ENCODE measurements at places on chromosomes 11 and 22.

- DNase-seq, result peak; percentile 81
Observed at GRCh38 chr11:69801513-69802335, 17.5 kb downstream of the FGF3 start.

- DNase-seq, result no peak
Observed at GRCh38 chr22:48098243-48098920, 1335.9 kb downstream of the TBC1D22A start.

GRCh38 chr22:37342065-37342464 is 59.8 kb downstream of the CYTH4 start:
- no peak for DNase-seq

GRCh38 chr11:17865765-17866428 is 131.3 kb downstream of the KCNC1 start:
- DNase-seq, result no peak

- no peak for DNase-seq
Observed at GRCh38 chr11:4466871-4467442, 15.5 kb upstream of the OR52K1 start.

DNA sequence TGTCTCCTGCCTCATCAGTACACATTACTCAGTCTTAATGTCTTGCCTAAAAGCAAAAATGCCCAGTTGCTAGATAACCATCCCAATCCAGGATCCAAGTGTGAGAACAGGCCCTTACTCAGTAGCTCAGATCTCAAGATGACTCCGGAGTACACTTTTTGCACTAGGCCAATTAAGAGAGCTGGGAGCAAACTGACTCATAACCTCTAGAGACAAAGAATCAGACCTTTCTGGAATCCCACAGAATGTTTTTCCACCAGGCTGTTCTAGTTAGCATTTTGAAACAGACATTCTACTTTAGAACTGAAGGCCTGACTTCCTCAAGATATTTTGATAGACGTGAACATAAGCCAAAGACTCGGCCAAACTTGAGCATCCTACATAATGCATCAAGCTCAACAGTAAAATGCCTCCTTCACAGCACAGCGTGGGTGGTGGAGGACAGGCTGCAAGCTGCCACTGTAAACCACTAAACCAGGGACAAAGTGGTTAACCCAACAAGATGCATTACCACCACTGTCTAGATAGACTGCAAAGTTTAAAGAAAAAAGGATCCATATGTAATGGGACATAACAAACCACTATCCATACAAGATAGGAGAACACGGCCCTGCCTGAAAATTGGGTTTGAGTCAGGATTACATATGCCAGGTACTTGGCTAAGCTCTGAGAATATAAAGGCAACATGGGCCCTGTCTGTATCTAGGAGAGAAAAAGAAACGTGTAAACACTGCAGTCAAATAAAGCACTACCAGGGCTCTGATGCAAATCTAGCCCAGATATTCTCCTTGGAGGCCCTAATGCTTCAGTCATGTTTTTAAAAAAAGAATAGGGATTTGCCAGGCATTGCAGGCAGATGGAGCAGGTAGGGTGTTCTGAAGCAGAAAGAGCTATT is 48.3 kb downstream of the MYH9 start:
- DNase-seq, result no peak

DNA sequence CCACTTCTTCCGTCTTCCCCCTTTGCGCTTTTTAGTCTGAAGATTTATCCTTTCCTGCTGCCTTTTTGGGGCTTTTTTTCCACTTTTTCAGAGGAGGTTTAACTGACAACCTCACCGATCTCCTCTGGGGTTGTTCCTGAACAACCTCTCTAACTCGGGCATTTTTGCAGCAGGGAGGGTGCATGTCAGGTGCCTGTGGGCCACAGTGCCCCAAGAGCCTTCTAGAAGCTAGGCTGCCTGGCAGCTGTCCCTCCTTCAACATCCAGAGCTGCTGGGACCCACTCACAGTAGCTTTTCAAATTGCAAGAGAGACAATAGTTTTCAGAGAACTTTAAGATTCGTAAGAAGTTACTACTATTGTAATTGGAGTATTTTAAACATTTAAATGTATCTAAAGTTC is 1112.4 kb upstream of the CNTN5 start:
- DNase-seq, result no peak

DNA sequence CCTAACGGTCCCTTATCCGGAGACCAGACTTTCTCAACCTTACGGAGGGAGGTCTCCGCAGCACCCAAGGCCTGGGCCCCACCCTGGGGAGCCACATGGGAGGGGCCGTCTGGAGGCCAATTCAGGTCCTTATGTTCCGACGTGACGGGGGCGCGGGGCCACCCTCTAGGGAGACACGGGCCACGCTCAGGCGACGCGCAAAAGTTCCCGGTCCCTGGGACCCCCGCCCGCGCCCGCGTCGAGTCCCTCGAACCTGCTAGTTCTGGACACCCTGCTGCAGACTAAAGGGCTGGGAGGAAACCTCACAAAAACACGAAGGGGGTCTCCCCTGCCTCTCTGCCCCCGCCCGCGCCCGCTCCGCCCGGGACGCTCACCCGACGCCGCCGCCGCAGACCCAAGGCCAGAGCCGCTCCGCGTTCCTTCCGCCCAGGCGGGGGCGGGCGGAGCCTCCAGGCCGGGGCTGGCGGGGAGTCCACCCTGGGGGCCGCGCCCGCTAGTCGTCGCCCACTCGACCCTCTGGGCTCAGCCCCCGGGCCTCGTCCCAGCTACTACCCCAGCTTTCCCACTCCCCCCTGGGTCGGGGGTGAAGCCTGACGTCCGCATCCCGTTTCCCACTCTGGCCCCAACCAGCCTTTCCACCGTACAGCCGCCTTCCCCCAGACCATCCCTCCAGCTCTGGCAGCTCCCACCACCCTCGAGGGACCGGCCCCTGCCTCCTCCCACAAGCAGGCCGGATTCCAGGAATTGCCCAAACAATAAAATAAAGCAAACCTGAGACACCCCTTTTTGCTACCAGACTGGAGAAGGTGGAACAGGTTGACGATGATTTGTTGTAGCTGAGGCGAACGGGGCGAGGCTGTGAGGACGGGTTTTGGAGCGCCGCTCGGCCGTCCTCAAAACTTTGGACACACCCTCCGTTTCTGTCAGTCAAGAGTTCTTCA is 2.7 kb downstream of the RNH1 start:
- DNase-seq, result peak; percentile 65

GRCh38 chr22:29827091-29827490 is 11.0 kb downstream of the ASCC2 start:
- DNase-seq, result no peak

- no peak for DNase-seq
Observed at GRCh38 chr22:47128622-47129215, 366.3 kb downstream of the TBC1D22A start.

GRCh38 chr22:48785792-48786678 is 1041.6 kb downstream of the BRD1 start:
- DNase-seq, result no peak

DNA sequence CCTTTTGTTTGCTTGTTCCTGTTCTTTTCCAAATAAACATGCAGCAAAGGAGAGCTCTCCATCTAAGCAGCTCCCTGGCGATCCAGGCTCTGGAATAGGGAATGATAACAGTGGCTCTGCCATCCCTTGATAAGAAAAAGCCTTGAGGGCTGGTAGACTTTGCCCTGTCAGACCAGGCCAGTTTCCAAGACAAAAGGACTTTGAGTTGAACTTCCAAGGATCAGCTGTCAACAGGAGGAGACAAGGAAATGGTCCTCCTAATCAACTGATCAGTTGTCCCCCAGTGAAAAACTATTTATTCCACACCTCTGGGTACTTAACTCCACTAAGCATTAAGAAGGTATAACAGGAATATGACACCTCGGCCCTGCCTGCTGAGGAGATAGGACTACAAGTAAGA is 127.8 kb downstream of the PARVA start:
- DNase-seq, result no peak

GRCh38 chr22:48098921-48099245 is 1336.4 kb downstream of the TBC1D22A start:
- DNase-seq, result no peak

DNA sequence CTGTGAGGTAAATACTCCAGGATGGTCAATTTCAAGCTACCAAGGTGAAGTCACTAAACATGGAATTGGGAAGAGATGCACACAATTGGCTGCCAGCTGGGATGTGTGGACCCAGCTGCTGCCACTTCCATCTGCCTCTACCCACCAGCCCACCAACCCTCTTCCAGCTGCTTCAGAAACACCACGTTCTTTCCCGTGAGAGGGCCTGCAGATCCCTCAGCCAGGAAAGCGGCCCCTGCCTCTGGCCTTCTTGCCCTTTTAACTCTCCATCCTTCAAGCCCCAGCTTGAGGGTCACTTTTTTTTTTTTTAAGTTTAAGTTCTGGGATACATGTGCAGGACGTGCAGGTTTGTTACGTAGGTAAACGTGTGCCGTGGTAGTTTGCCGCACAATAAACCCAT is 20.0 kb downstream of the PRG3 start:
- DNase-seq, result no peak

DNA sequence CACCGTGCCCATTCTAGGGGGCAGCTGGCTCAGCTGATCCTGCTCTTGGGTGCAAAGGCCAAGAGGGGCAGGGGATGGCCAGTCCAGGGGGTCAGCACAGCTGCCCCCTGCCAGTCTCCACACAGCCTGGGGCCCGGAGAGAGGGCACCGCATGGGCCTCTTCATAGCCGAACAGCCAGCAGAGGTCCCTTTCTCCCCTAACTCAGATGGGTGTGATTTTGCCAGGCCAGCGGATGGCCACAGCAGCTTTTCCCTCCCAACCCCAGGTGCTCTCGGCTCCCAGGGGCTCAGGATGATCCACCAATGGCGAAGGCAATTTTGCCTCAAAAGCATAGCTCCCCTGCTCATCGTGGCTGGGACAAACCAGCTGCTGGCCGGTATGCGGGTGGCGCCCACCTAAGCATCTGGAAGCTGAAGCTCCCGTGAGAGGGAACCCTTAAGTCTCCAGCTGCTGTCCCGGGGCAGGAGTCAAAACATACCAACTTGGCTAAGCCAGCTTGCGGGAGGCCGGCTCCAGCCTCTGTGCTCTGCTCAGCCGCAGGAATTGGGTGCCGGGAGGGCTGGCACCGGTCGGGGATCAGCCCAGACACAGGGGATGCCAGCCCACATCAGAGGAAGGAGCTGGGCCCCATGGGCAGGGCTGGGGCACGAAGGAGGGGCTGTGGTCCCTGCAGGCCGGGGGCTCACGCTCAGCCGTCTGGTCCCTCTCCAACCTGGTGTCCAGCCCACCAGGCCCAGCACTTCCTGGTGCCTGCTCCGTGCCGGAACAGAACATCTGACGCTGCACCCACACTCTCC is 30.5 kb upstream of the GNB1L start:
- DNase-seq, result no peak

- no peak for DNase-seq
Observed at GRCh38 chr22:19895160-19895849, 40.6 kb upstream of the GNB1L start.

- DNase-seq, result no peak
Observed at GRCh38 chr22:48425091-48425506, 1402.6 kb downstream of the BRD1 start.

DNA sequence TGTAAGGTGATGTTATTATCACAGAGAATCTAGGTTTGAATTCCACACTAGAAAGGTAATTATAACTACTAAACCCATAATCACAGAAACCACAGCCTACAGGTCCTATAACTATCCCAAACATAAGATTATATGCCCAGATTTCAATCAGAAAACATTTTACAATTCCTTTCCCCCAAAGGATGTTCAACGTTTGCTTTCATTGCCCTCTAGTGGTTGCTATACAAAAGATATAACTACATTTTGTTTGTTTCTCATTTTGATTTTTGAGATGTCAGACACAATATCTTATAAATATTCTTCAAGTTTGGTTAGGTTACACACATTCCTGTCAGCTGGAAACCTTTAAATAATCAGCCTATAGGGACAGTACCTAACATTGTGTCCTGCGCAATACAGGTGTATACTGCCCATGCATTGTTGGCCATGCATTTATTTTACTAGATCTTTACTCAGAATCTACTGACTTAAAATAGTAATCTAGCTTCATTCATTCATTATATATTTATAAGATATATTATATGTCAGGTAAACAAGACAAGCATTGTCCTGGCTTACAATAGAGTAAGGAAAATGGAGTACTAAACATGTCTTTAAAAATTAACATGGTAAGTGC is 530.5 kb upstream of the CCDC90B start:
- DNase-seq, result no peak

GRCh38 chr11:78654071-78654470 is 79.4 kb upstream of the NARS2 start:
- DNase-seq, result no peak

- peak; percentile 86 for DNase-seq
Observed at GRCh38 chr11:121451986-121452608, at the start of gene SORL1. Gene SORL1 (plus strand): TSS chr11:121452314. CDS start chr11:121452332, 18 bp downstream.

- DNase-seq, result no peak
Observed at GRCh38 chr11:93852242-93852641, 1.8 kb upstream of the VSTM5 start.

DNA sequence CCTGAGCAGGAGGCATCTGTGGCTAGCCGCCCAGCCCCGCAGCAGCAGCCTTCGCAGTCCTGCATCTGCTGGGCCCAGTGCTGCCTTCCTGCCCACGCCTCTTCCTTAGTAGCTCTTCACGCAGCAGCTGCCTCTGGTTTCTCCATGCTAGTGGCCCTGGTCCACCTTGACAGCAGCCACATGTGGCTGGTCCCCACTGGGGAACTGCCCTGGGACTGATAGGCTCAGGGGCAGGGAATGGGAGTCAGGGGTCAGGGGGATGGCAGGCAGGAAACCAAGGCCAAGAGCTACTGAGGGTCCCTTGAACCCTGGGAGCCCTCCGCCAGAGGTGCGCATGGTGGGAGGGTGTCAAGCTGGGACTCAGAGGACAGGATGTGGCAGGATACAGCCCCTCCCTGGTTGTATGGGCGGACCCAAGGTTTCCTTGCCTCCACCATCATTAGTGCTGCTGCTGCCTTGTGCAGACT is 99.4 kb upstream of the PITPNB start:
- peak; percentile 46 for DNase-seq

GRCh38 chr11:27213232-27213660 is 149.8 kb downstream of the CCDC34 start:
- DNase-seq, result no peak

DNA sequence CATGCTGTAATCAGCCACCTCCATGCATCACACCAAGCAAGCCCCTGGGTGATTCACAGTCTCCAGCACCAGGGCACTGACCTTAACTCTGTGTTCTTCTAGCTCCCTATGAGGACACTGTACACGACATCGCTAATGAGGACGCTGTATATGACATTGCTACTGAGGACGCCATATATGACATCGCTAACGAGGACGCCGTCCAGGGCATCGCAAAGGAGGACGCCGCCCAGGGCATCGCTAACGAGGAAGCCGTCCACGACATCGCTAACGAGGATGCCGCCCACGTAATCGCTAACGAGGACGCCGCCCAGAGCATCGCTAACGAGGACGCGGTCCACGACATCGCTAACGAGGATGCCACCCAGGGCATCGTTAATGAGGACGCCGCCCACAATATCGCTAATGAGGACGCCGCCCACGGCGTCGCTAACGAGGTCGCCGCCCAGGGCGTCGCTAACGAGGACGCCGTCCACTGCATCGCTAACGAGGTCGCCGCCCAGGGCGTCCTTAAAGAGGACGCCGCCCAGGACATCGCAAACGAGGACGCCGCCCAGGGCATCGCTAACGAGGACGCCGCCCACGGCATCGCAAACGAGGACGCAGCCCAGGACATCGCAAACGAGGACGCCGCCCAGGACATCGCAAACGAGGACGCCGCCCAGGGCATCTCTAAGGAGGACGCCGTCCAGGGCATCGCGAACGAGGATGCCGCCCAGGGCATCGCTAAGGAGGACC is 34.5 kb upstream of the DGCR6L start:
- DNase-seq, result no peak
